ENCODE measurements at places on chromosomes 16 and 17.

DNA sequence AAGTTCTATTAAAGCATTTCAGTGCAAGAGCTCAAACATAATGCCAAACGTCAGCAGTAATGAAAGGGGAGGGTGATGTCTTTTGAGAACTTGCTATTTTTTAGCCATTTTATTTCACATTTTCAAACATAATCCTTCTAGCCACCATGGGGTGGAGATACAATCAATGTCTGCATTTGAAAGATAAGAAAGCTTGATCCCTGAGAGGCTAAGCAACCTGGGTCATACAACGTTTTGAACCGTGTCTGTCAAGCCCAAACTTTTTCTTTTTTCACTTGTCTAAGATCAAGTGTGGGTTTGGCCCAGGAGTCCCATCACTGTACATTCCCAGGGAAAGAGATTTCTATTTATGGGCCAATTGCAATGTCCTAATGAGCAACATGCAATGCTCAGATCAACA lies 331.1 kb downstream of the SLC39A11 start:
- no peak for DNase-seq

- DNase-seq, result no peak
These were observed 92.0 kb downstream of the WSCD1 start for GRCh38 chr17:6162216-6162615.

- DNase-seq, result no peak
These were observed 66.0 kb downstream of the XPO6 start for GRCh38 chr16:28145796-28146195.

DNA sequence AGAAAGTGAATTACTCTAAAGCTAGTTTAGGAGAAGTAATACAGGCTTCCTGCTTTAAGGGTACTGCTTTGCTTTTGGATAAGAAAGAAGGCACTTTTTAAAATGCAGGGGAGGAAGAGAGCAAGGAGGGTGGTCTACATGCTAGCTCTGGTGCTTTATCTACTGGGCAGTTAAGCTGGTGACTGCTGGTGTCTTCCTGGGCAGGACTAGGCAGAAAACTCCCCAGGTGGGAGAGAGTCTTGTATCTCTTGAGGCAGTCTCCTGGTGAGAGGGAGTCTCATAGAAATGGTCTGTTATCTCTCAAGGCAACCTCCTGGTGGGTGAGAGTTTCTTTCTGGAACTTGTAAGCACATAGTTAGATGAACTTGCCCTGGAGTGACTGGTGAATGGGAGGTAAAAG lies 953.9 kb upstream of the GOT2 start:
- DNase-seq, result no peak

- DNase-seq, result no peak
These were observed 27.1 kb upstream of the ZFPM1 start for GRCh38 chr16:88426018-88426417.

DNA sequence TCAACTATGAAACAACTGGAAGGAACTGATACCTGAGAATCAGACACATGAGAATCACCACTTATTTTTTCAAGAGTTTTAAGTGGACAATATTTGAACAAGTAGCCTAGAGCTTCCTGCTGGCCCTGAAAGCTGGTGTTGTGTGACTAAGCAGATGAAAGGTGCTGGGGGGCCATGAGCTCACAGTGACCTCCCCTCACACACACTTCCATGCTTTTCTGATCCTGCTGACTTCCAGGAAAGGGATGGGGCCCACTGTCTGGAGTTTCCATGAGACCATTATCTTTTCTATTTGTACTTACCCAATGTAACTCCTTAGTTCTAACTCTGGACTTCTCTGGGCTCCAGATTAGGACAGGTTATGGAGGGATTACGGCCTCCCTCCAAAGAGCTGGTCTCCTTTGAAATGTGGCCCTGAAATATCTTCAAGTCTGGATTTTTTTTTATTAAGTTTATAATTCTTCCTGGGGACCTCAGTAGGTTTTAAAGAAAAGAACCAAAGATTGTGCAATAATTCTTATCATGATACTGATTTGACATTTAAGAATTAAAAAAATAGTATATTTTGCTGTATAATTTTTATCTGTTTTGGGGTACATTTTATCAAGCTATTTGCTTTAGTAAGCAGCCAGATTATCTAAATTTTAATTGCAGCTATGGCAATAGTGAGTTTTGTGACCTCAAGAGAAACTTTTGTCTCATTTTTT lies 4.9 kb downstream of the CAPNS2 start:
- no peak for DNase-seq

GRCh38 chr16:17850581-17851250 lies 380.0 kb upstream of the XYLT1 start:
- no peak for DNase-seq

DNA sequence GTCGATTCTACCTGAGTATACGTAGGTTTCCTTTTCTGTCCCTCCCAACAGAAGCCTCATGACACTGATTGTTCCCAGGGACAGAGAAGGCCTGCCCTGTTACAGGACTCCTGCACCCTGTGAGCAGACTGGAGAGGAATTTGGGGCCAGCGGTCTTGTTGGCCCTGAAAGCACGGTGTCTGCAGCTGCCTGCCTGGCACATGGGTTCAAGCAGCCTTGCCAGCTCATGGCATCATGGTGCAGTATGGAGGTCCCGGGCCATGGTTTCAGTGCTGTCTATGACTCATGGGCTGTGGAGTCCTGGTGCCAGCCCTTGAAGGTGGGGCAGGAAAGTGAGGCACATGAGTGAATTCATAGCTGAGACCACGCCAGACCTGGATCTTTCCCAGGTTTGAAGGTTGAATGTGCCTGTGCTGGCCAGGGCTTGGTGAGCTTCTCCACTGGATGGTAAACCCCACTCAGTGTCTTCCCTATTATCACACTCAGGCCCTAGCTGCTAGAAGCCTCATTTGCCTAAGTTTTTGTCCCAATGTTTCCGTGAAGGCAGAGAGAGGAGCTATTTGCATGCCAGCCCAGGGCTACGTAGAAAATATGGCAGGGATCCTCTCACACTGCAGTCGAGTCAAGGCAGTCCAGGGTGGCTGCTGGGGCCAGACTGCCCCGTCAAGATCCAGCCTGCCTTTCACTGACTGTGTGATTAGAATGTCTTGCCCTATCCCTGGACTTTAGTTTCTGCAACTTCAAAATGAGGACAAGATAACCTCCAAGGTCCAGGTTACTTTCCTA lies 277.2 kb upstream of the CCL2 start:
- no peak for DNase-seq

- no peak for DNase-seq
These were observed 71.4 kb upstream of the KCTD5 start for GRCh38 chr16:2610781-2611498.

- DNase-seq, result no peak
These were observed 126.3 kb upstream of the IRX3 start for GRCh38 chr16:54412777-54413455.

Measured in stimulated activated CD4-positive, alpha-beta T cell treated with anti-CD3 and anti-CD28 coated beads, TNF-alpha, amount 100 ng/mL, for 1 hour (primary cell).